Cortex of kidney (tissue), 1 donor: ENCODE measurements at places on chromosomes 16 and 17.

- no peak for DNase-seq
These were observed 75.2 kb upstream of the DHX40 start for GRCh38 chr17:59490216-59490615.

- no peak for DNase-seq
These were observed 4.5 kb downstream of the VMP1 start for GRCh38 chr17:59711936-59712335.

- no peak for DNase-seq
These were observed 4.0 kb upstream of the CMTM3 start for GRCh38 chr16:66600477-66600876.

- DNase-seq: no peak
These were observed 8.0 kb upstream of the SPNS2 start for GRCh38 chr17:4490637-4491061.

GRCh38 chr16:3140603-3141427 is 6.0 kb downstream of the ZNF213 start:
- no peak for DNase-seq

DNA sequence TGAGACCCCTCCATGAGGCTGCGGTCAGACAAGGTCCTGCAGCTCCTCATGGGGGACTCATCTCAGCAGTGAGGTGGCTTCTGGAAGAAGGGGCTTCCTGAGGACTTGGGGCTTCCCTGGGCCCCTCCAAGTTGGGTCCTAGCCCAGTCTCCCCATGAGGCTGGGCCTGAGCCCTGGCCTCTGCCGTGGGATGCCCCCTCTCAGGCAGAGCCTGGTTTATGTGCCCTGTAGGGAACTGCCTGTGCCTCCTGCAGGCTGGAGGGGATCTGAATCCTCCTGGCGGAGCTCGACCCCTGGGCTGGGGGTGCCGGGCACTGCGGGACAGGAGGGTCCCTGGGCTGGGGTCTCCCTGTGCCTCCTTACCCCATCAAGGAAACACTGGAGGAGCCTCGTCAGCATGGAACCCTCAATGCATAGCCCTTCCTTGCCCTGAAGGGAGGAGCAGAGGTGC is 45.8 kb downstream of the TNFRSF13B start:
- no peak for DNase-seq

DNA sequence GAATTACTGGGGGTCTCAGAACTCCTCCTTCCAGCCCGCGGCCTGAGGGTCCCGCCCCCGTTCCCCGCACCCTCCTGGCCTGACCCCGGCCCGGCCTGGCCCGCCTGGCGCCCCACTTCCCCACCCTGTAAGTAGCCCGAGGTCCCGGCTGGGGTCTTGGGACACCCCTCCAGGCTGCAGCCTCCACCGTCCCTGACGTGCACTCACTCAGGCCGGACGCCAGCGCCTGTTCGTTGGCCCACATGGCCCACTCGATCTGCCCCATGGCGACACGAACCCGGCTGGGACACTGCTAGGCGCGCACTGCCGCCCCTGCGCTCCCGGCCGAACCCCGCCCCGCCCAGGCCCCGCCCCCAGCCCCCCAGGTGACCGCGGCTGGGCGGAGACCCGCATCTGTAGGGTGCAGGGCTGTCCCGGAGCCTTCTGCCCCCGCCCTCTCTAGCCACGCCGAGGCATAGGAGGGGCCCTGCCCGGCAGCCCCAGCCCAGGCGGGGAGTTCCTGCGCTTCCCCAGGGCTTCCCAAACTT is at the start of gene CYBA:
CYBA (minus strand) TSS at position 305 of the 527 bp plus-strand sequence; CDS start at position 265, 40 bp downstream.
- no peak for DNase-seq
